Activated CD4-positive, alpha-beta T cell treated with anti-CD3 and anti-CD28 coated beads, Interleukin-2, Interleukin-6, amounts not matched to agents 100 ng/mL and 50 ng/mL, durations not matched to agents 16 hours and 8 hours (primary cell): ENCODE measurements at places on chromosomes 1 and 21.

- no peak for DNase-seq
Observed at GRCh38 chr1:118821801-118822200, 166.3 kb downstream of the TBX15 start.

DNA sequence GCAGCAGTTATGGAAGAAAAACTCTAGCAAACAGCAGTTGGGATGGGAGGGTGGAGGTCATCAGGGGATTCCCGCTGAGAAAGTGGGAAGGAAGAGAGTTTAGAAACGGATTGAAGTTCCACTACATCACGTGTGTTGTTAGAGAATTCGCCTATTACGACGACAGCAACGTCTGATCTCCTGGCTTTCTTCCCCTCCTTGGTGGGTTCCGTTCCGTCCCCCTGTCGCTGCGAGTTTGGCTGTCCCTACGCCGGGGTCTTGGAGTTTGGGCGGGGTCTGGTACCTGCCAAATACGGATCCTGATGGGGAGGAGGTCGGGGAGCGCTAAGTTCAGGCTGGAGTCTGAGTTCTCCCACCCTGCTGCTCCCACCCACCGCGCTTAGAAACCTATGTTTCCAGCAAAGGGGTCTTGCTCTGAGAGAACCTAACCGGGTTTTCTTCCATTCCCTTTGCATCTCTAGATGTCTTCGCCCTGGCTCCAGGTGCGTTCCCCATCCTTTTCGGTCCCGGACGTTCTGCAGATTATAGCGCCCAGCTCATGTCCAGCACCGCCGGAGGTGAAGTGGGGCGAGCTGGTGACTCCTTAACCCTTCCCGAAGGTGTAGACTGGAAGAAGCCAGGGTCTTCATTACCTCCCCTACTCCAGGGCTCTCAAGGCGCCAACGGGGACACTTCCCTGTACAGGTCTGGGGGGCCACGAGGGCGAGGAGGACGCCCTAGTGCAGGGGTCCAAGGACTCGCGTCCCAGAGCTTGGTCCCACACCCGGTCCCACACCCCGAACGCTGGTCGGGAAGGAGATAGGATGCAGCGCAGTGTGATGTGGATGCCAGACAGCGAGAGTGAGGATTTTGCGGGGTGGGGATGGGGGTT, 641 bp upstream of the KCNK2 start:
- no peak for DNase-seq

DNA sequence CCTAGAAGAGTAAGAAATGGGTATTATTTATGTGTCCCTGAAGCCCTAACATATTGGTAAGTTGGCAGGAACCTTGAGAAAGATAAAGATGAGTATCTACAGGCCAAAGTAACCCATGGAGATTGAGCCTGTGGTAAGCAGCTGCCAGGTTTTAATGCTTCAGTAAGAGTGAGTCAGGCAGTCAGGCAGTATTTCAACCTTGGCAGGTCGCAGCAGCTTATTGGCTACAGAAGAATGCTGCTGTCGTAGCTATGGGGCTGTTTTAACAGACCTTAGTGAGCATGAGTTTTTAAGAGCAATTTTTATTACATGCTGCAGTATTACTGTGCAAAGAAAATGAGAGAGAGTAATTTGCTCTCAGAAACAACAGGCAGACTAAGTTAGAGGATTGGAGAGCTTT, 10.3 kb upstream of the SLC30A10 start:
- no peak for DNase-seq

DNA sequence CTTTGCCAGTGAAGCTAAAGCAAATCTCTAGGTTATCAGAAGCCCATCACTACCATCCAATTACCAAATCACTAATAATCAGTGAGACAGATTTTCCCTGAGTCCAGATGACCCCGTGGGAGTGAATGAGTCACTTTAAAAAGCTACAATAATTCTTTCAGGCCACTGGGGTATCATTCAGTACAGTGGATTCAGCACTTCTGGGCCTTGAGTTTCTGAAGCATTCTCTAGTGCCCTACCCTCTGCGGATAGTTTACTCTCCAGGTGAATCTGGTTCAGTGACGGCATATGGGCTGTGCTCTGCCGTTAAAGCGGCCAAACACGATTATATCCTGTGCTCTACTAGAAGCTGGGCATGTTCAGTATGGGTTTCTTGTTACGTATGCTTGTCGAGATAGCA, 26.1 kb downstream of the NR5A2 start:
- no peak for DNase-seq

DNA sequence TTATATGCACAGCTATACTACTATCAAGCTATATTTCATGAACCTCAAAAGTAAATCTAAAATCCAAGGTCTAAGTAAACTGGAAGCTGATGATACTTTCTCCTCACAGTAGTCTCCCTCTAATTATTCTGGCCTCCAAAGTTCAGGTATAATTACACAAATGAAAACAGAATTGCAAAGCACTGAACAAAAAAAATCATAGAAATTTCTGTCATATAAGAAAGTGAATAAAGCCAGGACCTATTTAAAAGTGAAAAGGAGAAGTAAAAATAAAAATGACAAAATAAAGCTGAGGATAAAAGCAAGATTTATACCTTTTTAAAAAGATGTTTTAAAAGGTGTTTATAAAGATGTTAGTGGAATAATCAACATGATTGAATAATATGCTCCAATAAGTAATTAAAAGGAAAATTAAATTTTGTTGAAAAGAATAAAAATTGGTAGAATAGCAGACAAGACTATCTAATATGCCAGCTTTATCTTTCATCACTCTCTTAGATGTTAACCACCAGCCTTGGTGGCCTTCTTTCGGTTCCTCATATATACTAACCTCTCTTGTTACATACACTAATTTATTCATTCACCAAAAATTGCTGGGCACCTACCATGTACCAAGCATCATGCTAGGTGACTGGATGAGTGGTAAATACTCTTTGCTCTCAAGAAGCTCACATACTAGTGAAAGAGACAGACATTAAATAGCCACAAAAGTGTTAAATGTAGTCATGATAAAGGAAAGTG, 25.1 kb downstream of the SHCBP1L start:
- no peak for DNase-seq

DNA sequence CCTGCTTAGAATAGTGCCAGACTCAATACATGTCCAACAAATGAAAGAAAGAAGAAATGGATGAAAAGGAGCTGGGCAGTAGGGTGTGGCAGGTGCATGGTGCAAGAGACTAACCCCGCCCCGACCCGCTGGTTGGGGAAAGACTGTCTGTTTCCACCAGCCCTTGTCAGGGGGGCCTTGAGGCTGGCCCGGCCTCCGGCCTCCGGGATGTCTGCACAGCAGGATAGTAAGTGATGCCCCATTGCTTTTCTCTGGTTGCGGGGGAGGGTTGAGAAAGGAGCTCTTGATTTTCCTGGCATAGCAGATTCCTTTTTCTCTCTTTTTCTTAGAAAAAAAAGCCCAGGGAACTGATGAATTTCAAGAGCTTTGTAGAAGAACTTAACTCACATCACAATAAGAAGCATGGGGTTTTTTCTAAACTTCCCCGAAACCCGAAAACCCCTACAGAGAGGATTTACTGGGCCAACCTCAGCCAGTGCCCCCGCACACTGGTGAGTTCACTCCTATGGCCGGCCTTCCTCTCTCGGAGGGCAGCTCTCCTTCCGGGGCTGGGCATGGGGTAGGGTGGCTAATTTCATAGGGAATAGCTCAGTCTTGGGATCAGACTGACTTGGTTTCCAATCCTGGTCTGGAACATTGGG, 12.5 kb upstream of the TTC22 start:
- no peak for DNase-seq

DNA sequence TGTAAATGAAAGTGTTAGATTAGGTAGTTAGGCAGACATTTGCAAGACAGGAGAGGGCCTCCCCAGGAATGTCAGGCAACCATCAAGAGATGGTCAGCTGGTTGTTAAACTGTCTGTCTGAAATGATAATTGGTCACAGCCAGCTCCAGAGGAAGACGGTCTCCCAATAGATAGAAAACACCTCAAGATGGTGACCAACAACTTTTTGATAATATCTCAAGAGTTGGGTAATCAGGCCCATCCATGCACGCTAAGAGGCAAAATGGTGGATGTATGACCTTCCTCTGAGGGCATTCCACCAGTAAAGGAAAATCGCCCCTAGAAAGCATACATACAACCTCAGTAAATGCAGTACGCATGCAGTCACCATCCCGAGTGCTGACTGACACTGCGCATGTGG, 118.2 kb downstream of the MAP3K21 start:
- no peak for DNase-seq

- no peak for DNase-seq
Observed at GRCh38 chr1:11302366-11302765, 29.4 kb downstream of the UBIAD1 start.

GRCh38 chr21:42646076-42646825, 7.2 kb upstream of the PDE9A start:
- DNase-seq = no peak

GRCh38 chr1:36183309-36183856, 27.4 kb downstream of the MAP7D1 start:
- no peak for DNase-seq

- no peak for DNase-seq
Observed at GRCh38 chr1:15915991-15916390, 59.9 kb downstream of the ZBTB17 start.

GRCh38 chr1:59173721-59174120, 123.2 kb upstream of the FGGY start:
- no peak for DNase-seq

DNA sequence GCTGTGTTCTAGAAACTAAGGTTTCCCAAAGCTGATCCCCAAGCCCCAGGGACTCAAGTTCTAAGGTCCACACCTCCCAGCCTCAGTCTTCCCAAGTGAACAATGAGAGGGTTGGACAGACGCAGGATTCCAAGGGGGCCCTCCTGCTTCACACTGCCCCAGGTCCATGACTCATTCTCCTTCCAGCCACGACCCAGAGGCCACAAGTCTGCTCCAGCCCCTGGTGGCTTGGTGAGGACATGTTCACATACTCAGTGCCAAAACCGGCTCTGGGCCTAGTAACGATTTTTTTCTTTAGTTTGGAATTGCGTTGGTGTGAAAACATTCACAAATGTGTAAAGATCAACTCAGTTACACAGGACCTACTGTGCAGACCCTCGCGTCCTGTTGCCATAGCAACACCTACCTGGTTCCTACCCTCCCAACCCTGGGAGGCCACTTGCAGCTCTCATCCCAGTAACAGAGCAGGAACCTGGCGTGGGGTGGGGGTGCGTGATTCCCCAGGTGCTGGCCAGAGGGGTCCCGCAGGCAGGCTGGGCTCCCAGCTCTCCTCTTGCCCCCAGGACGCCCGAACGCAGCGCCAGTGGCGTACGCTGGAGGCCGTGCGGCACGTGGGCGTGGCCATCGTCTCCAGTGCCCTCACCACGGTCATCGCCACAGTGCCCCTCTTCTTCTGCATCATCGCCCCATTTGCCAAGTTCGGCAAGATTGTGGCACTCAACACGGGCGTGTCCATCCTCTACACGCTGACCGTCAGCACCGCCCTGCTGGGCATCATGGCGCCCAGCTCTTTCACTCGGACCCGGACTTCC, 57.0 kb downstream of the DISP3 start:
- no peak for DNase-seq

- DNase-seq = no peak
Observed at GRCh38 chr1:151002051-151002450, 4.7 kb downstream of the MINDY1 start.

- DNase-seq = no peak
Observed at GRCh38 chr1:189939967-189940366, 537.7 kb downstream of the BRINP3 start.

GRCh38 chr1:189658381-189658780, 819.3 kb downstream of the BRINP3 start:
- no peak for DNase-seq

GRCh38 chr1:225554216-225554812, 98.6 kb downstream of the ENAH start:
- DNase-seq = peak; percentile 14

DNA sequence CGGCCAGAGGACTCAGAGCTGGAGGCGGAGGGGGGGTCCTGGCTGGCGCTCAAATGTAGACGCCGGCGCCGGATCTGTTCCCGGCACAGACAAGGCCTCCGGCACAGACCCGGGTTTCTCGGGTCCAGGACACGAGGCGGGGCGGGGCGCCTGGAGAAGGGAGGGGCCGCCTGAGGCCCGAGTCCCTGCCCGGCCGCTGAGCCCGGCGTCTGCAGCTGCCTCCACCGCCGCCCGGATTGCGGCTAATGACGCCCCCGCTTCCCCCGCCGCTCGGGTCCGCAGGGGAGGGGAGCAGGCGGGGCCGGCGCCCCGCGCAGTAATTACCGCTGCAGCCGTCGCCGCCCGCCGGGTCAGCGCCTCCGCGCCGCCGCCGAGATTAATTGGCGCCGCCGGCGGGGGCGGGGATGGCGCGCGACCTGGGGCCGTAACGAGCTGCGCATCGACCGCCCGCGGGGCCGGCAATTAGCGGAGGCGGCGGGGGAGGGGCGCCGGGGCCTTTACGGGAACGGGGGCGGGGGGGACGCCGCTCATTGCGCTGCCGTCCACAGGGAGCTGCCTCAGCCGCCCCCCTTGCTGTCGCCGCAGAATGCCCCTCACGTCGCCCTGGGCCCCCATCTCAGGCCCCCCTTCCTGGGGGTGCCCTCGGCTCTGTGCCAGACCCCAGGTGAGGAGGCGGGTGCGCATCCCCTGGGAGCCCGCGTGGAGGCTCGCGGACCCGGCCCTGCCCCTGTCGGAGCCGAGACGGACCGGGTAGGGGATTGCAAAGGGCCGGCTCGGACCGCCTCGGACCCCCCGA, 17.3 kb downstream of the NOC2L start:
- DNase-seq = peak; percentile 30

DNA sequence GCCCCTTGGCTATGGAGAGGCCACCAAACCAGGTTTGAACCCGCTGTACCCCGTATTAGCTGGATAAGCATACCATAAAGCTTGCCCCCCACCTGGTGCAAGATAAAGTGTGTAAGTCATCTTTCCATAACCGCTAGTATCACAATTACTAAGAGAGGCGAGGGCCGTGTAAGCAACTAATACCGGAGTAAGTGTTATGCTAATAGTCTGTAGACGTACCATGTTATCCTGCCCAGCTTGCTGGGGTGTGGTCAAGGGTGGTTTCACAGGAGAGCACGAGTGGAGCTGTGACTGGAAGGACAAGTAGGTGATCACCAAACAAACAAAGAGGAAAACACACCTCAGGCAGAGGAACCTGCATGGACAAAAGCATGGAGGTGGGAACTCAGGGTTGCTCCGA, 3.6 kb upstream of the TNFRSF1B start:
- peak; percentile 83 for DNase-seq

- peak; percentile 54 for DNase-seq
Observed at GRCh38 chr1:167499664-167500101, 18.6 kb downstream of the CD247 start.

- no peak for DNase-seq
Observed at GRCh38 chr1:42214447-42214871, 49.9 kb upstream of the GUCA2A start.

- no peak for DNase-seq
Observed at GRCh38 chr1:243320224-243320623, 64.4 kb downstream of the SDCCAG8 start.

DNA sequence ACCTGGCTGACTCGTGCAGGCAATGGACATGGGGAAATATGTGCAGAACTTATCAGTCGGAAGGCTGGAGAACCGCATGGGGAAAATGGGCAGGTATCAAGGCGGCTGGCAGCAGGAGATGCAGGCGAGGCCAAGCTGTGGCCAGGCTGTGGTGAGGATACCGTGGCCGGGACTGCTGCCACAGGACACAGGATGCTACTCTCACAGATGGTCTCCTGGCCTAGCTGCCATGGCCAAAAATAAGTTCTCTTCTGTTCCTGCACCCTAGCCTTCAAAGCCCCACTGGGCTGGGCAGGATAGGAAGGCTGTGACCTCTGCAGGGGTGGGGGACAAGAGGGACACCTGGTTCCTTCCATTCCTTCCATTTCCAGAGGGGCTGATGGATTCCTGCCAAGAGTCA, 26.4 kb downstream of the TEX35 start:
- no peak for DNase-seq

GRCh38 chr1:36083635-36084496, at the start of gene TEKT2:
TSS of gene TEKT2 (plus strand) at chr1:36084094. CDS start at chr1:36084922, 828 bp downstream.
- DNase-seq = no peak

GRCh38 chr1:112712701-112713128, 2.4 kb downstream of the PPM1J start:
- no peak for DNase-seq
